ENCODE measurements at places on chromosomes 7 and 10.

DNA sequence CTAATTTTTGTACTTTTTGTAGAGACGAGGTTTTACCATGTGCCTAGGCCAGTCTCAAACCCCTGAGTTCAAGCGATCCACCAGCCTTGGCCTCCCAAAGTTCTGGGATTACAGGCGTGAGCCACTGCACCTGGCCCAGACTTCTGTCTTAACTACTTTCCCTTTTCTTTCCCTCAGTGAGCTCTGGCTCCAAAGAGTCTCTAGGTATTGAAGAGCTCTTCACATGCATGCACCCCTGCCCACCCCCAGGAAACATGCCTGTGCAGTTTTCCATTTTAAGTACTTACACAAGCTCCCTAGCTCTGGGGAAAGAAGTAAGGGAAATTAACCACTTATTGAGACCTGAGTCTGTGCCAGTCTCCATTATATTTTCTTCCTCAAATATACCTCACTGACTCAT is 2.0 kb downstream of the MYOZ1 start:
- DNase-seq = no peak

DNA sequence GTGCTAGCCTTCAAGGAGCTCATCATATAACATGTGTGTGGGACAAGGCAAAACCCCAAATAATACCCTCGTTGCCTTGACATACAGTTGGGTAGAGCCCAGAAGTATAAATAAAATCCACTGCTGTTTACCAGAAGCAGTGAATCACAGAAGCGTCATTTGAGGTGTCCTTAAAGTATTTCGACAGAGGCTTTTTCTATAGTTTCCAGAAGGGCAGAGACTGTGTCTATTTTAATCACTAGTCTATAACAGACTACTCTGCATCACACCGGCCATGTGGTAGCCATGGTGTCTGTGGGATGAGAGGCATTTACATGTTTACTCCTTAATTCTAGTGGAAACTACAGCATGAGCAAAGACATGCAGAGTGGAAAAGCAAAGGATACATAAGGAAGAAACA is 131.3 kb downstream of the CTTNBP2 start:
- DNase-seq = no peak

DNA sequence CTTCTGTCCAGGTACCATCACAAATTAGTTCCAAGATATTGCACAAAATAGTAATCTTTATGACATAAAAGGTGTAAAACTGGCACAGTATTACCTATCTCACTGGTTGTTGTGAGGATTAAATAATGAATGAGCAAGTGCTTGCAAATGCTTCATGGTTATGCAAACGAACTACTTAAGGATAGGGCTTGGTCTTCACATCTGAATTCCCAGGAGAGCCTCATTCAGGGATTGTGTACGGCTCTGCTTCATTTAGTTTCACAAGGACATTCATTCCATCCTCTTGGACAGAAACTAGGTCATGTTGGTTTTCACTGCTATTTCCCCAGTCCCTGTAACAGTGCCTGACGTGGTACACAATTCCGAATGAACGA is 12.1 kb downstream of the ABCA13 start:
- DNase-seq = no peak

- no peak for DNase-seq
These were observed 110.9 kb upstream of the CDC14C start for GRCh38 chr7:48813472-48813871.

GRCh38 chr7:151007469-151007898 is 16.7 kb downstream of the NOS3 start:
- DNase-seq = no peak

- no peak for DNase-seq
These were observed 365.5 kb downstream of the GALNT17 start for GRCh38 chr7:71497256-71497946.

DNA sequence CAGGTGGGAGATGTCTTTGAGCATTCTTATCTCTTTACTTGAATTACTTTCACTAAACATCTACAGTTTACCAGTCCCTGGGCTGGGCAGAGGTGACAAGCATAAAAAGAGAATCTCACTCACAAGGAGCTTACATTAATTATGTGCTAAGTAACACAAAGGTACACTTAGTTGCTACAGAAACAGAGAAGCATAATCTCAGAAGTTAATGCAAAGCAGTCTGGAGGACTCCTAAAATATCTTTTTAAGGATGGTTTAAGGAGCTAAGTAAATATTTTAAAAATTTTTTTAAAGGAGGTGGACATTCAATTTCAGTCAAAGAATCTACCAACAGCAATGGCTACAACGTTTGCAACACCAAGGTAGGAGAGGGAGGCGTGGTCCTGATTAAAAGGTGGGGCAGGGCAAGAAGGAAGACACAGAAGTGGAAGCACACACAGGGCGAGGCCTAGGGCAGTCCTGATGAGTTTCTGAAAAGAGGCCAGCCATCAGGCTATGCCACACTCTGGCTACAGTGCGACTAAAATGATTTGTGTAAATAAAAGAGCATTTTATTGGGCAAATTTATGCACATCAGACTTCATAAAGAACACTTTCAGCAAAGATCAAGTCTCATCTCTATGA is 5.3 kb downstream of the LARP4B start:
- no peak for DNase-seq

- DNase-seq = no peak
These were observed 16.8 kb upstream of the FAM133B start for GRCh38 chr7:92606985-92607384.

GRCh38 chr10:117656385-117657367 is 114.1 kb downstream of the EMX2 start:
- DNase-seq = no peak

GRCh38 chr10:101619983-101620382 is 31.9 kb downstream of the DPCD start:
- no peak for DNase-seq

GRCh38 chr10:124293616-124294449 is 124.9 kb downstream of the OAT start:
- DNase-seq = no peak

DNA sequence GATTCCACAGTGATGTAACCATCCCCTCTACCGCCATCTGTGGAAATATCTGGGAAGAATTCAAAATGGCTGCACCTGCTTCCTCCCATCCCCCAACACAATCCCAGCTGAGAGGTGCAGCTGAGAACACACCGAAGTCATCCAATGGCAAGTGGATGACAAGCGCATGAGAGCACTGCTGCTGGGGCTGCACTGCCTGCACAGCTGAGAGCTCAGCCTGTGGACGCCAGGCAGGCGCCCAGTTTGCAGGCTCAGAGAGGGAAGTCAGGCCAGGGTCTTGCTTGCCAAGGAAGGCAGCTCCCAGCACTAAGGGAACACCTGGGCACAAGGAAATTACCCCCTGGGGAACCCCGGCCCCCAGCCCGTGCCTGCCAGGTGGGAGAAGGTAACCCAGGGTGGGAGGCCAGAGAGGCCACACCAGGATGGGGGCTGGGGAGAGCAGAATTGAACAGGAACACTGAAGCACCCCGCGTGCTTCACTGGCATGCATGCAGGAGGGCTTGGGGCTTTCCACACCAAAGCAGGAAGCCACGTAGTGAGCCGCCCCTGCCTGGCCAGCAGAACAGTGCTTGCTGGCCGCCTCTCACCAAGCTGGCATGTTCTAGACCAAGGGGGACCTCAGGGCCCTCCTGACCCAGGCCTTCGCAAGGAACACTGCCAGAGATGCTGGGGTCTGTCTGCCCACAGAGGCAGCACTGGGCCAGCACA is 46.2 kb downstream of the FAM53B start:
- no peak for DNase-seq

GRCh38 chr7:151776446-151776845 is 100.5 kb downstream of the PRKAG2 start:
- DNase-seq = no peak

DNA sequence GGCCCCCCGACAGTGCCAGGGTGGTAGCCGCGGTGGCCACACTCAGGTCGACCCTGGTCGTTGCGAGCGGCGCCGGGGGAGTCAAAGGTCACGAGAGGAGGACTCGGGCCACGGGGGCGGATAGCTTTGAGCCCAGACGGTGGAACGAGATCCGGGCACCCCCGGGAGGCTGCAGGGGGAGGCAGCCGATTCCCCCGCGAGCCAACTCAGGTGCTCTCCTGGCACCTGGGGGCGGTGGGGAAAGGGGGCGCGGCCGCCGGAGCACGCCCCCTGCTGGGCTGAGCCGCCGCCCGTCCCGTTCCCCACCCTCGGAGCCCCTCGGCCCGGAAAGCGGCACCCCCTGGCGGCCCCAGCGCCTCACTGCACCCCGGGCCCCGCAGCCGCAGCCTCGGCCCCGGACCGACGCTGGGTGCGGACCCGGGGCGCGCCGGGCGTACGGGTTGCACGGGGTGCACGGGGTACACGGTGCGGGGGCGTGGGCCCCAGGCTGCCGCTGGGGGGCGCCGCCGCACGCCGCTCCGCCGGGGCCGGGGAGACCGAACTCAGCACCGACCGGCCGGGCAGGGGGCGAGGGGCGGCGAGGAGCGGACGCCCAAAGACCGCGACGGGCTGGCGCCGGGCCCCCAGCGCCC is 521 bp upstream of the NYAP1 start:
- DNase-seq = no peak

- DNase-seq = no peak
These were observed 46.6 kb downstream of the SH3PXD2A start for GRCh38 chr10:103808780-103809179.

GRCh38 chr10:122170802-122171201 is 100.3 kb upstream of the BTBD16 start:
- DNase-seq = no peak

DNA sequence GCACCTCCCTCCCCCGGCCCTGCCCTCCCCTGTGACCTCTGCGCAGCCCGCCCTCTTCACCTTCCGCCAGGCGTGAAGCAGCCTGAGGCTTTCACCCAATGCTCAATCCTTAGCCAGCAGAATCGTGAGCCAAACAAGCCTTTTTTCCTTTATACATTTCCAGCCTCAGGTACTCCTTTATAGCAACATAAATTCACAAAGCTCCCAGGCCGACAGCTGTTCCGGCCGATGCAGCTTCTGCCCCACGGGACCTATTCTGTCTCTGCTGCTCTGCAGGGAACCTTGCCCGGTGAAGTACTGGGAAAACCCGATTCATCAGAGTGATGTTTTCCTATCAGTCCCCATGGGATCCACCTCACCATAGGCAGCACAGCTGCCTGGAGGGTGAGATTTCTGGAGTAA is 87.4 kb downstream of the CHST15 start:
- DNase-seq = no peak

DNA sequence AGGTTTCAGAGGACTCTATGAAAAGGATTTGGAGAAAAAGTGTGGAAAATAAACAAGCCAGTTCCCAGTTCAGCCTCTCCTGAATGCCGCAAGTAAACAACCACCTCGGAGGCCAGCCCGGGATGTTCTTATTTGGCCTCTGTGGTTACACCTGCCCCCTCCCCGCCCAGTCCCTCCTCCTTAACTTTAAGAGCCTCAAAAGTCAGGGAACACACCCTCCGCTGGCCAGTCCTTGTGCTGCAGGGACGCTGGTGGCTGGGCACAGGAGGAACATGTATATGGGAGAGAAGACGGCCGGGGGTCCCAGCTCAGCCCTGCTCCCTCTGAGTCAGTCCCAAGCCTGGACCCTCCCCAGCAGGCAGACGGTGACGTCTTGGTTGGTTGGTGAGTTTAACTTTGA is 6.1 kb downstream of the CHST3 start:
- no peak for DNase-seq

- DNase-seq = no peak
These were observed 407.7 kb downstream of the SH2D4B start for GRCh38 chr10:80945264-80945880.

GRCh38 chr10:58217612-58218011 is 50.1 kb downstream of the IPMK start:
- DNase-seq = no peak

GRCh38 chr10:64505501-64505900 is 984.3 kb downstream of the REEP3 start:
- DNase-seq = no peak

- DNase-seq = no peak
These were observed 14.2 kb downstream of the SNX8 start for GRCh38 chr7:2299870-2300512.

DNA sequence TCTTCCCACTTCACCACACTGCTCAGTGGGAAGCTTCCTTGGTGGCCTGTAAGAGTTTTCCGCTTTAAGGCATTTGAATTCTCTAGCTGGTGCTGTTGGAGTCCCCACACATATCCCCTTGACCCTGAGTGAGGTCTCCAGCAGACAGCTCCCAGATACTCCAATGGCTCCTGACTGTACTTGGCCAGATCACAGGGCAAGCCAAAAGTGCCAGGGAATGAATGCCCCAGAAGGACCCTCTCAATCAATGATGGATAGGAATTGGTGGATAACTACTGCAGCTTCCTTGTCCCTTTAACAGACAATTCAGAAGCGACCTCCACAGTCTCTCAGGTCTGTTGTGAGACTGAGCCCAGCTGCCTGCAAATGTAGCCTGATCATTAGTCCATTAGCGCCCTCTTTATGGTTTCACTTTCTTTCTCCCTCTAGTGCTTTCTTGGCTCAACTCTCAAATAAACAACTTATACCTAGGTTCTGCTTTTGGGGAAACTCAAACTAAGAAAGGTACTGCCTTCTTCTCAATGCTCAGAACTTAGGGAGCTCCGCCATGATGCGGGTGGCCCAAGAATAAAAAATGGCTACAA is 283.0 kb downstream of the TCF7L2 start:
- DNase-seq = no peak

- DNase-seq = no peak
These were observed 198.3 kb downstream of the RPS24 start for GRCh38 chr10:78231939-78232338.

GRCh38 chr7:69192134-69192533 is 406.1 kb upstream of the AUTS2 start:
- no peak for DNase-seq

GRCh38 chr10:107800061-107800460 is 635.6 kb upstream of the SORCS1 start:
- no peak for DNase-seq

GRCh38 chr7:137669706-137670105 is 177.1 kb downstream of the DGKI start:
- no peak for DNase-seq

- no peak for DNase-seq
These were observed 5.4 kb downstream of the SGPL1 start for GRCh38 chr10:70820976-70821750.

DNA sequence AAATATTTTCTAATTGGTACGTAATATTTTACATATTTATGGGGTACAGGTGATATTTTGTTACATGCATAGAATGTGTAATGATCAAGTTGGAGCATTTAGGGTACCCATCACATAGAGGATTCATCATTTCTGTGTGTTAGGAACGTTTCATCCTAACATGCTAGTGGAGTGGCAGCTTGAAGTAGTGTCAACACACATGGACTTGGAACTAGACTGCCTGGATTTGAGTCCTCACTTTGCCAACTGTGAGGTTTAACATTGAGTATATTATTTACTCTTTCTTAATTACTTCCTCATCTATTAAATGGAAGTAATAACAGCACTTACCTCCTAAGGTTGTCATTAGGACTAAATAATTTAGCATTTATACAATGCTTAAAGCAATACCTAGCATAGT is 241.9 kb downstream of the PLXDC2 start:
- DNase-seq = peak; percentile 21
